Activated CD4-positive, alpha-beta T cell treated with anti-CD3 and anti-CD28 coated beads, Interleukin-2, amount 10 ng/mL, durations not matched to agents 24 days and 14 days (primary cell): ENCODE measurements at places on chromosomes 2 and 18. TPM values are rescaled to one million over a fixed set of nuclear protein-coding genes. Genes with fewer than 3 reads are reported as not detected.

- DNase-seq: peak; percentile 64
Measured at GRCh38 chr2:30446602-30447148, 371 bp upstream of the LCLAT1 start.

- no peak for DNase-seq
Measured at GRCh38 chr2:33644215-33644614, 45.1 kb upstream of the FAM98A start.

The CFAP65 gene
- not detected in 2 replicates for total RNA-seq

The IL1RL1 gene
- total RNA-seq: 0.54 and 0.84 TPM in 2 replicates

GRCh38 chr2:3229221-3229620 is 148.4 kb downstream of the EIPR1 start:
- no peak for DNase-seq

- peak; percentile 44 for DNase-seq
Measured at GRCh38 chr2:75098856-75099255, 100.5 kb downstream of the TACR1 start.

DNA sequence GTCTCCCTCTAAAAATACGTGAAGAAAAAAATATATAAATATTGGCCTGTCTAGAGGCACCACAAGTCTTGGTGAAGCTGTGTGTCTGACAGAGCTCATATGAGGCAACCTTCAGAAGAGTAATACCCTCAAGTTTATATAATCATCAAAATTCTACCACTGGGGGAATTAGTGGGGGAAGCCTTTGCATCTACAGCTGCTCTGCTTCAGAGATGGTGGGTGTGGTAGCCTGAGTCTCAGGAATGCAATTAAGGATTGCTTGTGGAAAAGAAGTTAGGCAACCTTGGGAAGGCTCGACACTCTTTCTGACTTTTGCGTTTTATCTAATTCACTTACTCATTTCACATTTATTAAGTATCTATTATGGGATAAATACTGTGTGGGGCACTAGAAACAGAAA is 17.4 kb downstream of the TPGS2 start:
- no peak for DNase-seq

DNA sequence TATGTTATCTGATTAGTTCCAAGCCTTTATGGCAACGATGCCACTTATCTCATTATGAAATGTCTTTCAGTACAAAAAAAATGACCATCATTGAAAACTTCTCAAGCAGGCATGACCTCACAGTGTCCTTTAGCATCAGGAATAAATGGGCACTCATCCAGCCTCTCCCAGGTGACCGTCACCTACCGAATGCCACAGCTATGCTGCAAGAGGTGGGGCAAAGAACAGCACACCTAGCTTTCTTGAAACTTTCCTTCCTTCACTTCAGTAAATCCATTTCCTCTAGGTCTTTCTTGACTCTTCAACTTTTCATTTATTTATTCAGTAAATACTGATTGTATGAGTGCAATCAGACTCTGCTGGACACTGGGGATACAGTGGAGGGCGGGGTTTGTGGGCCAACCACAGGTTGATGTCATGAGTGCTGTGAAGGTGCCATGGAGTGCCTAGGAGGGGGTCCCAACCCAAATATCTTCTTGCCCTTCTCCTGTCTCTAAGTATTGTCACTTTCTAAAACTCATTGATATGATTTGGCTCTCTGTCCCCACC is 54.3 kb upstream of the HK2 start:
- DNase-seq: no peak

- DNase-seq: no peak
Measured at GRCh38 chr2:147441182-147441581, 403.6 kb upstream of the ACVR2A start.

The ABCB11 gene
- total RNA-seq: not detected in 2 replicates
